ENCODE measurements at places on chromosomes 5 and 9.

GRCh38 chr9:98311541-98311940, 56.1 kb upstream of the TBC1D2 start:
- no peaks in the 10 kb centered on the region for H3K36me3 ChIP-seq
- H3K4me1 ChIP-seq, result peaks cover 7% of the 10 kb centered on the region
- no peak overlapping the region for H3K27ac ChIP-seq
- H3K27me3 ChIP-seq, result no peaks in the 10 kb centered on the region
- H3K4me3 ChIP-seq, result no peak overlapping the region

DNA sequence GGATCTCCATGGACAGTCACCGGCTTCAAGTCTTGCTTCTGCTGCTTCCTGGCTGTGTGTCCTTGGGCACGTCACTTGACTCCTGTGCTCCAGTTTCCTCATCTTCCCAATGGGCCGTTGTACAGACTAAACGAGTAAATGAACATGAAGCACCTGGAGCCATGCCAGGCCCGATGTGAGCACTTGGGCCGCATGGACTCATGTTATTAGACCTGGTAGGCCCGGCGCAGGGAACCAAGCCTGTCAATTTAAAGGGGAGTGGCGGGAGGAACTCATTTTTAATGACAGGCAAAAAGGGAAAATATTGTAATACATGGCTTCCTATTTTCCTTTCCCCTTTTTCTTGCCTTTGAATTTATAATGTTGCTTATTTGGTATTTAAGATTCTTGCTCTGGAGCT, 47.5 kb downstream of the TENT4A start:
- H3K4me1 ChIP-seq, result peaks cover 3% of the 10 kb centered on the region
- peaks cover 15% of the 10 kb centered on the region for H3K36me3 ChIP-seq
- no peaks in the 10 kb centered on the region for H3K27me3 ChIP-seq

GRCh38 chr9:2418619-2419018, 203.0 kb upstream of the VLDLR start:
- no peaks in the 10 kb centered on the region for H3K4me1 ChIP-seq
- DNase-seq, result no peak
- no peak overlapping the region for H3K4me3 ChIP-seq
- no peak overlapping the region for H3K27ac ChIP-seq

DNA sequence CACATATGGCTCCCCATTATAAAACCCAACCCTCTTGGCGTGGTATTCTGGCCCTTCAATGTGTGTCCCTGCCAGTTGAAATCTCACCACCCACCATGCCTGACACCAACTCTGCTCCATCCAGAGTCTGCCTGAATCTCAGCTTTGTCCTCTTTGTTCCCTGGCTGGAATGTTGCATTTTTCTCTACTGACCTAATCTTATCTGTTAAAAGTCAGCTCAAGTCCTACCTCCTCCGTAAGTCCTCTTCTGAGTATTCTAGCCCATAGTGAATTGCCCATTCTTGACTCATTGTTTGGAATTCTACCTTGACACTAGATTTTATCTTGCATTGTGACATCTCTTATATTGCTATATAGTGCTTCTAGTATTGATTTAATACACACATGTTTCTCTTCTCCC, 207.1 kb upstream of the VLDLR start:
- no peak overlapping the region for H3K27ac ChIP-seq
- DNase-seq, result no peak
- H3K4me3 ChIP-seq, result no peak overlapping the region
- no peaks in the 10 kb centered on the region for H3K27me3 ChIP-seq
- H3K4me1 ChIP-seq, result no peaks in the 10 kb centered on the region

DNA sequence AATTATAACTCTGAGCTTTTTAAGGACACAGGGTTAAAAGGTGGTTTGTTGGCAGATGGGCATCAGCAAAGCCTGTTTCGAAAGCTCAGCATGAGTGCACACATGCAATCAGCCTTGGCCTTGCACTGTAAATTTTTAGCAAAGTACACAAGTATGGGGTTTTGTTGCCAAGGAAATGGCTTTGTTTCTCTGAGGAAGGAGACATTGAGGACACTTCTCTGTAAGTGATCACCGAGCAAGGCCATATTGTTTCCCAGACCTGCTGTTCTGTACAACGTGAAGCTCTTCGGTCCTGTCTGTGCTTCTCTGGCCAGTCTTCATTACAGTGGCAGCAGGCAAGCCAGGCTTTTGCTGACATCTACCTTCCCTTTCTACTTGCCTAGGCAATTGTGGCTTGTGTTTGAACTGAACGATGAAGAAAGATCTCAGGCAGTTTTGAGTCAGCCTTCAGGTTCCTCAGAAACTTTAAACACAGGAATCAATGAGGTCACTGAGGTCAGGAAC, 27.9 kb upstream of the GLRX start:
- H3K4me1 ChIP-seq, result peaks cover 6% of the 10 kb centered on the region
- H3K27ac ChIP-seq, result peak overlapping the region; percentile 37
- H3K4me3 ChIP-seq, result no peak overlapping the region
- H3K36me3 ChIP-seq, result no peaks in the 10 kb centered on the region
- H3K27me3 ChIP-seq, result no peaks in the 10 kb centered on the region
- no peak for DNase-seq

DNA sequence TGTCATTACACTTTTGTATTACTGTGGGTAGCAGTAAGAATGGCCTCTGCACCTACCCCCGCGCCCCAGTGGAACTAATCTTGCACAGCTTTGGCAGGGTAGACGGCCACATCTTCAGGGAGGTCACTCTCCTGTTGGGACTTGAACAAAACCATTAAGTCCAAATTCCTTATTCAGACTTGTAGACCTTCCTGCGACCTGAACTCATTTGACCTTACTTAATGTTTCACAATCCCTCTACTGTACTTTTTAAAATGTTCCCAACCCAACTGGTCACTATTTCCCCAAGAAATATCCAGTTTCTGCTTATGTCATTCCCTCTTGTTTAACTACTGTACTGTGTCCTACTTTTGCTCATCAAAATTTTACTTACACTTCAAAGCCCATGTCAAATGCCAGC, 5.3 kb upstream of the FAM120AOS start:
- no peak overlapping the region for H3K4me3 ChIP-seq
- no peaks in the 10 kb centered on the region for H3K36me3 ChIP-seq
- no peak for DNase-seq
- peak overlapping the region; percentile 4 for H3K27ac ChIP-seq
- H3K4me1 ChIP-seq, result peaks cover 66% of the 10 kb centered on the region

- no peaks in the 10 kb centered on the region for H3K27me3 ChIP-seq
- no peak overlapping the region for H3K27ac ChIP-seq
- no peaks in the 10 kb centered on the region for H3K36me3 ChIP-seq
These were observed 116.2 kb upstream of the TBCA start for GRCh38 chr5:77892061-77893010.

- DNase-seq, result no peak
- no peaks in the 10 kb centered on the region for H3K4me1 ChIP-seq
- no peaks in the 10 kb centered on the region for H3K36me3 ChIP-seq
- H3K4me3 ChIP-seq, result no peak overlapping the region
These were observed 108.1 kb downstream of the SEMA5A start for GRCh38 chr5:9437741-9438240.

GRCh38 chr5:181233801-181234454, 9.8 kb downstream of the RACK1 start:
- no peak overlapping the region for H3K27ac ChIP-seq
- H3K36me3 ChIP-seq, result peaks cover 84% of the 10 kb centered on the region
- no peak for DNase-seq
- H3K27me3 ChIP-seq, result no peaks in the 10 kb centered on the region
- H3K4me3 ChIP-seq, result no peak overlapping the region
- H3K4me1 ChIP-seq, result no peaks in the 10 kb centered on the region

DNA sequence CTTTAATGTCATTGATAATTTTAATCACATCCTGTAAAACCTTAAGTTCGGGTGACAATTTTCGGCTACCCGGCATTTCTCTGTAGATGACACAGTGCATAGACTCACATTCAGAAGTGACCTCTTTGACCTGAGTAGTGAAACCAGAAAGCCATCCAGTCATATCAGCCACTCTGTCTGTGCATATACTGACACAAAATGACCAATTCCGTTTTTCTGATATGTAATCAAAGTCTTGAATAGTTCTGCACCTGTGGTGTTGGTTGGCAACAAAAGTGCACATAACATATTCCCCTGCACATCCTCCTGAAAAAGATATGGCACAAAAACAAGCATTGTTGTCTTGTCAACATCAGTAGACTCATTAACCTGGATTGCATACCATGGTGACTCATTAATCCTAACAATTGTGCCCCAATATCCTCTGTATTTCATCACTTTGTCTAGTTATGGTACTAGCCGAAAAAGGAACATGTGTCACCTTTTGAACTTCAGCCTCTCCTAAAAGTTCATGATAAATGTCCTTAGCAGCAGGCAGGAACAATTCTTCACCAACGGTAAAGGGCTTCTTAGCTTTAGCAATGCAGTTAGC, 4.6 kb upstream of the HNRNPA0 start:
- H3K36me3 ChIP-seq, result no peaks in the 10 kb centered on the region
- no peak overlapping the region for H3K27ac ChIP-seq
- H3K4me3 ChIP-seq, result no peak overlapping the region
- no peaks in the 10 kb centered on the region for H3K27me3 ChIP-seq
- H3K4me1 ChIP-seq, result no peaks in the 10 kb centered on the region

DNA sequence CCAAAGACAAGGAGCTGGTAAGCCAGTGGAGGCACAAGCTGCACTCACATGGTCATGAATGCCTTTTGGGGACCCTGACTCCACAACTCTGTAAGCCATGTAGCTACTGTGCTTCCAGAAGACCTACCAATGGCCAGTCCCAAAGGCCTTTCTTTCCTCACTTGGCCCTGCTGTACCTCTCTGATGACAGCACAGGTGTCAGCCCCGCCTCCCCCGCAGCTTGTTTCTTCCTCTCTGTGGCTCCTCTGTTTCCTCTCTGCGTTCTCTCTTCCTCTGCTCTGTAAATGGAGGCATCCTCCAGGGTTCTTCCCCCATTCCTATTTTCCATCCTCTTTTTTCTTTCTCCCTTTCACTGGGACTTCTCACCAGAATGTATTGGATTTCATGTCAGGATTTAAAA, 26.7 kb downstream of the SH3TC2 start:
- no peaks in the 10 kb centered on the region for H3K36me3 ChIP-seq
- H3K4me1 ChIP-seq, result peaks cover 4% of the 10 kb centered on the region
- H3K27me3 ChIP-seq, result no peaks in the 10 kb centered on the region
- DNase-seq, result no peak
- H3K27ac ChIP-seq, result no peak overlapping the region

DNA sequence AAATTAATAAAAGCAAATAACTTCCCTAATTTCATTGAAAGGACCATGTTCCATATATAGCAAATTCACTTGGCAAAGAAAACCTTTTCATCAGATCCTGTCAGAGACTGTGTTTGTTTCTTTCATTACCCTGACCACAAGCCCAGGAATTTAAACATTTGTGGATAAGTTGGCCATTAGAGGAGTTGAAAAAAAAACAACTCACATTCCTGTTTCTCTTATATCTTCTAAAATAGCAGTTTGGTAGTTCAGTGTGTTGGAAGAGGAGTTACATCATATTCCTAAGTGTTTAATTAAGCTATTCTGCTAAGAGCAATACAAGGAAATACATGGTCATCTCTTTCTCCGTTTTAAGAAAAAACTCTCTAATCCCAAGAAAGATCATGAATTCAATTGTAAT, 505.6 kb downstream of the TLE1 start:
- H3K4me3 ChIP-seq, result no peak overlapping the region
- H3K27me3 ChIP-seq, result no peaks in the 10 kb centered on the region
- no peaks in the 10 kb centered on the region for H3K4me1 ChIP-seq
- DNase-seq, result no peak
- no peak overlapping the region for H3K27ac ChIP-seq

DNA sequence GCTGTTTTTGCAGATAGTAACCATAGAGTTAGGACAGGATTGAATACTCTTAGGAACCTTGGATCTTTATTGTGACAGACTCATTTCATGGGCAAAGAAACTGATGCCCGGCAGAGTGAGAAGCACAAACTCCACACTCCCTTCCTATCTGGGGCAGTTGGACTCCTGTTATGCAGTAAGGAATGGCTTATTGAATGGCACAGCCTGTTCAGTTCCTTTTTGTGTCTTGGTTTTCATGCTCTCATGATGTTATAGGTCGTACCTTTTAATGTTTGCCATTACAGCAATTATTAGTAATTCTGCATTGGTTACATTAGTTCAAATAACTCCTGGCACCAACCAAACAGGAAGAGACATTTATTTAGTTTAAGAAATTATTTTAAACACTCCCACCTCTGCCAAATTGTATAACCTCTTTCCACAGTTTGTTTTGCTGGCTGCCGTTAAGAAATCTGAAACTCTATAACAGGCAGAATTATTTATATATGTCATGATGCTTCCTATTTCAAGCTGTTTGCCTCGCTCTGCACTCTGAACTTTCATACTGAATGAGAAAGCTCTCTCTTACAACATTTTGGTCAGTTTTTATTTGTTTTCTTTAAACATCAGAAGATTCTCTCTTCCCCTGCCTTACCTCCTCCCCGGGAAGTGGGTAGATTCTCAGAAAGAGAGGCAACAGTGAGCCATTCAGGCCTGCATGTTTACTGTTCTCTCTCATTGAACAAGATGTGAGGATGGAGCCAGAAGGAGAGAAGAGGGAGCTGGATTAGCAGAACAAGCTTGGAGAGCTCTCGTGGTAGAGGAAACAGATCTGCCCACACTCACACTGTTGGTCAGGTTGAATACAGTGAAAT, 144.4 kb downstream of the ARHGEF28 start:
- no peak overlapping the region for H3K27ac ChIP-seq
- DNase-seq, result no peak
- H3K27me3 ChIP-seq, result no peaks in the 10 kb centered on the region
- H3K4me3 ChIP-seq, result no peak overlapping the region
- H3K36me3 ChIP-seq, result no peaks in the 10 kb centered on the region

- H3K4me3 ChIP-seq, result no peak overlapping the region
- DNase-seq, result no peak
- no peaks in the 10 kb centered on the region for H3K36me3 ChIP-seq
- no peaks in the 10 kb centered on the region for H3K27me3 ChIP-seq
These were observed 45.9 kb upstream of the CDH18 start for GRCh38 chr5:20033881-20034280.

DNA sequence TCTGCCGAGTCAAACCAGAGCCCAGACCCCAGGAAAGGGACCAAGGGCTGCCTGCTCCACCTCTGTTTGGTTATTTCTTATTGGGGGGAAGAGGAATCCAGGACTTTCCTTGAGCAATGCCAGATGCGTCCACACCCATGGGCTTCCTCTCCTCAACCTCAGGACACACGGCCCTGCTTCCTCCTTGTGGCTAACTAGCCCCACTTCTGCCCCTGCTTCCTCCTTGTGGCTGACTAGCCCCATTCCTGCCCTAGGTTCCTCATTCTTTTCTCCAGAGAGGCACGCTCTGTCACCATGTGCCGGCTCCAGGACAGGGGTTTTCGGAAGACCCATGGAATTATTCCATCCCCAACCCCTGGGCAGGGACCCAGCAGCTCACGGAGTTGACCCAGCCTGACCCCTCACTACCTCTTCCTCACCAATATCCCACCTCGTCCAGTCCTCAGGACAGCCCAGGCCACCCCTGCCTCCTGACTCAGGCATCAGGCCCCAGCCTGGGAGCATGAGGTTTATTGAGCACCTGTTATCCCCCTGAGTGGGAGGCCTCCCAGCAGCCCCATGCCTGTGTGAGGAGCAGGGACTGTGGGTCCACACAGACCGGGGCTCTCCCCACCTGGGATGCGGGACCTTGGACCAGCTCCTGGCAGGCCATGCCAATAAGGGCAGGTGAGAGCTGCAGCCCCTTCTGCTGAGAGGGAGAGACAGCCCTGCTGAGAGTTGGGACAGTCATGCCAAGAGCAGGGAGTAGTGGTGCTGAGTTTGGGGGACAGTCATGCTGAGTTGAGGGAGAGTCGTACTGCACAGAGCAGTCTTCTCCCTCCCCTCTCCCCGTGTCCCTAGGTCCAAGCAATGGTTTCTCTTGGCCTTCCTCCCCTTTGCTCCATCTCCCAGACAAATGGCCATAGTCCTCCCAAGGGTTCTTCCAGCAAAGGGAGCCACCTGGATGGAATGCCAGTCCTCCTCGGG, 11.8 kb upstream of the FCN1 start:
- H3K4me3 ChIP-seq, result no peak overlapping the region
- no peak overlapping the region for H3K27ac ChIP-seq
- no peaks in the 10 kb centered on the region for H3K4me1 ChIP-seq

Data from upper lobe of right lung (tissue), 1 donor.